ENCODE measurements at places on chromosomes 7 and 10. TPM values are rescaled to one million over a fixed set of nuclear protein-coding genes. Genes with fewer than 3 reads are reported as not detected.

RNF32 gene
- 1.6 TPM for total RNA-seq

ANKRD2 gene
- not detected for total RNA-seq

DNA sequence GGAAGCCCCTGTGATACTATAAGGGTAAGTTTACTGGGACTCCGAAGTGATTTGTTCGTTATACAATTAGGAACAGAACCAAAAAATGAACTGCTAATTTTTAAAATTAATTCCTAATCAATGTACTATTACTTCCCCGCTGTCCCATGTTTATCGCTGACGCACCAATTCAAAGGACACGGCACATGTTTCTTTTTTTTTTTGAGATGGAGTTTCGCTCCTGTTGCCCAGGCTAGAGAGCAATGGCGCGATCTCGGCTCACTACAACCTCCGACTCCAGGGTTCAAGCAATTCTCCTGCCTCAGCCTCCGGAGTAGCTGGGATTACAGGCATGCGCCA, 1.5 kb upstream of the FMC1 start:
- no peak for DNase-seq

- no peak for DNase-seq
Observed at GRCh38 chr10:3958472-3958996, 173.5 kb upstream of the KLF6 start.

DNA sequence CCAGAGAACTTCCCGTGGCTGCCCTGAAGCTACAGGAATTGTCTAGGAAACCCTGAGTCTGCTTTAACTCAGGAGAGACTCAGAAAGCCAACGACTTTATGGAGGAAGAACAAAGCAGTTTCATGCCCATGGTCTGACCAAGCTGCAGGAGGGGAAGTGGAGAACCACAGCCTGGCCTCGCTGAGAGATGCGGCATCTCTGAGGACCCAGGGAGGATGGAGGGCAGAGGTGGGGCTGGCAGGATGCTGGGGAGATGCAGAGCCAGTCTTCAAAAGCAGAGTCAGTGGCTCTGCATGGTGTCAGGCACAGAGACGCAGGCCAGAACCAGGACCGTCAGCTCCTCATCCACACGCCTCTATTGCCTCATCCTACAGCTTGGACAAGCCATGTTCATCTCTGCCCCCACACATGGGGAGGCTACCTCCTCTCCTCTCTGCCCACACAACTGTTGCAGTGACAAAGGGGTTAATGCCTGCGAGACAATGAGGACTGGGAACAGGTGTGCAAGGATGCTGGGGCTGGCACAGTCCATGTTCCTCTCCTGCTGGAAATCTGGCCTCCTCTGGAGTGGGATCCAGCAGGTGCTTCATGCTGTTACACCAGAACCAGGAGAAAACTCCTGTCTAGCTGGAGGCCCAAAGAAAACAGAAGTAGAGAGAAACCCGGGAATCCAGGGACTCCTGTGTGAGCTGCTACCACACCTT, 267.0 kb downstream of the PLXNA4 start:
- DNase-seq, result no peak

PAX2 gene
- total RNA-seq, result not detected

GRCh38 chr7:141193066-141193465, 119.2 kb downstream of the TMEM178B start:
- no peak for DNase-seq

MRPL43 gene
- total RNA-seq, result 70.7 TPM

DNA sequence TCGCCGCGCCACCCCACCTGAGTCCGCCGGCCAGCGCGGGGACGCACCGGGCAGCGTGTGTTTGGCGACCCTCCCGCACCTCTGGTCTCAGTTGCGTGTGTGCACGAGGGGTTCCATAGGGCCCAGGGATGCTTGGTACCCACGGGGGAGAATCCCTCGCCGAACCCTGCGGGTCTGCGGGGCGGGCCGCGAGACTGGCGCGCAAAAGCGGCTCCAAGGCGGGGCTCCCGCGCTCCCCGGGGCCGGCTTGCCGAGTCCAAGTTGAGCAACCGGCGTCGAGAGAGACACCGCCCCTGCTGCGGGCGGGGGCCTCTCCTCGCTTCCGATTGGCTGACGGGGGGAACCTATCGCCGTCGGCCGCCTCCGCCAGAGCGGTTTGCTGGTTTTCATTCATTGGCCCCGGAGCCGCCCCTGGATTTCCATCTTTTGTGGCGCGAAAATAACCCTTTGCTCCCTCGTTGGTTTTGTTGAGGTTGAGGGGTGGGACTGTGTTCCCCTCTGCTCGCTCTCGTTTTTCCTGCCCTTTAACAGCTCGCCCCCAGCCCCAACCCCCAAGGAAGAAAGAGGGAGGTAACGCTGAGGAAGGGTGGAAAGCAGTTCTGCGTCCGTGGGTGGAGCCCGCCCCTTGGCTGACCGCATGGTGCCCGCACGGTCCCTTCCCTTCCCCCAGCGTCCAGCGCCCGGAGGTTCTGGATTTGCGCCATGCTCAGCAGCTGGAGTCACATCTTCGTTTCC, 4.0 kb upstream of the IGF2BP3 start:
- peak; percentile 93 for DNase-seq

GRCh38 chr10:50312464-50313437, 61.4 kb upstream of the ASAH2 start:
- DNase-seq, result no peak

GRCh38 chr10:19468413-19468812, 347.8 kb upstream of the PLXDC2 start:
- DNase-seq, result no peak

- no peak for DNase-seq
Observed at GRCh38 chr7:151081170-151082101, 827 bp upstream of the FASTK start.

GRCh38 chr7:35036361-35037171, 719 bp downstream of the DPY19L1 start:
- peak; percentile 37 for DNase-seq

OR6V1 gene
- not detected for total RNA-seq

DNA sequence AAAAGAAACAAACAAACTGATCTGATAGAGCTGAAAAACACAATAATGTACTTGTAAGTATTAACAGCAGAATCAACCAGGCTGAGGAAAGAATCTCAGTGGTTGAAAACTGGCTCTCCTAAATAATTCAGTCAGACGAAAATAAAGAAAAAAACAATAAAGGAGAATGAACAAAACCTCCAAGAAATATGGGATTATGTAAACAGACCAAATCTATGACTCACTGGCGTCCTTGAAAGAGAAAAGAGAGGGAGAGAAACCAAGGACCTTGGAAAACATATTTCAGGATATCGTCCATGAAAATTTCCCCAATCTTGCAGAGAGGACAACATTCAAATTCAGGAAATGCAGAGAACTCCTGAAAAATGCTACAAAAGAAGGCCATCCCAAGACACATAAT, 62.9 kb downstream of the FBXL13 start:
- DNase-seq, result no peak

GRCh38 chr7:6106140-6106904, 75.1 kb downstream of the ANKRD61 start:
- DNase-seq, result no peak

OAT gene
- 35.0 TPM for total RNA-seq

BCAP29 gene
- total RNA-seq, result 34.9 TPM

LRRC61 gene
- total RNA-seq, result 28.3 TPM

ITPRID1 gene
- 3.1 TPM for total RNA-seq

ZNF248 gene
- total RNA-seq, result 12.9 TPM

DNA sequence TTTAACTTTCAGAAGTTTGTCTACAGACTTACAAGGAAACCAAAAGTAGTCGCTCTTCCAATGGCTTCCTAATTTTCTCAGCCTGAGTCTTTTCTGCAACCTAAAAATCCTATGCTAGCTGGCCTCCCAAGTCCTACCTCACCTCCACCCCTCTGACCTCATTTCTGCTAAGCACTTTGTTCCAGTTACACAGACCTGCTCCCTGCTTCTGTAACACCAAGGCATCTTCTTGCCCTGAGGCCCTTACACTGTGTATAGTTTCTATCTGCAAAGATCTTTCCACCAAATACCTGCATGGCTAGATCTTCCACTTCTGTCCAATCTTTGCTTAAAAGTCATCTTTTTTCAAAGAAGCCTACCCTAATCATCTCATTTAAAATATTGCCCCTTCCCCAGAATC, 1.9 kb upstream of the SNX13 start:
- DNase-seq, result no peak

DNA sequence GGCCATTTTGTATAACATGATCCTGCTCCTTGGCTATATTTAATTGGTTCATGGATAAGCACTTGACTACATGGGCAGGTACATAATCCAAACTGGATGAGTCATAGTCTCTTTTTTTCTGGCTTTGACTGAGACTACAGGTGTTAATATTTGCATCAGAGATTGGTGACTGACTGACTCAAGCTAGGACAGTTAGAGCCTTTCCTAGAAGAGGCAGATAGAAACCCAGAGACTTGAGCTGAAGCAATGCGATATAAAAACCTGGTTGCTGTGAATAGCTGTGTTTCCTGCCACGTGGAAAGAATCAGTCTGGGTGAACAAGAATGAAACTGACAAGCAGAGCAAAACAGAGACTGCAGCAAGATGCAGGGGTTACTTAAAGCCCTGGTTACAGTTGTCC, 81.0 kb downstream of the SAMD9 start:
- no peak for DNase-seq

- no peak for DNase-seq
Observed at GRCh38 chr7:781186-781849, 51.0 kb upstream of the SUN1 start.

CTNNA3 gene
- total RNA-seq, result 1.7 TPM

Measured in progenitor cell of endocrine pancreas (in vitro differentiated cells).